Stimulated activated CD8-positive, alpha-beta memory T cell treated with anti-CD3 and anti-CD28 coated beads, Interleukin-4, amount 100 ng/mL, for 1 hour (primary cell): ENCODE measurements at places on chromosomes 5 and 9.
A peak's percentile ranks its signal among the peaks of the same experiment; 100 is the strongest.

- DNase-seq = no peak
Observed at GRCh38 chr9:132408521-132408920, 1.5 kb upstream of the CFAP77 start.

DNA sequence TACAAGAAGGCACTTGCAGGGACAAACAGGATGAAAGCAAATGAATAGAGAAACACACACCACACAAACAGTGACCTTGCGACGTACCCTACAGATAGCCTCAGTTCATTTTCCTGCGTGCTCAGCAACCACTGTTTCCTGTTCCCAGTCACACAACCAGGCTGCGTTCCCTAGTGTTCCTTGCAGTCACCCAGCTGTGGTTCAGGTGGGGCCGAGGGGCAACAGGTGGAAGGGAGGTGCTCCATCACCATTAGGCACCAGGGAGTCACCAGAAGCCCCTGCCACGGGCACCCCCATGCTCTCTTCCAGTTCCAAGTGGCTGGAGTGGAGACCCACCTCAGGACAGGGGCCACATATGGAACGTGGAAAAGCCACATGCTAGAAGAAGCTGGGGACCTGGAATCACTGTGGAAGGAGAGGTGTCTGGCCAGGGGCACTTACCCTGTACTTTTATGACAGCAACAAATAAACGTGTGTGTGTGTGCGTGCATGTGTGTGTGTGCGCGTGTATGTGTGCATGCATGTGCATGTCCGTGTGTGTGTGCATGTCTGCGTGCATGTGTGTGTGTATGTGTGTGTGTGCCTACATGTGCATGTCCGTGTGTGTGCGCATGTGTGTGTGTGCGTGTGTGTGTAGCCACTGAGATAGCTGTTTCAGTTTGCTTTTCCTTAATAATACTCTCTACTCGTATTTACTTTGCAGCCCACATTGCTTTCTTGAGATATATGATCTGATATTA lies 18.8 kb upstream of the FCN2 start:
- no peak for DNase-seq

- no peak for DNase-seq
Observed at GRCh38 chr5:57450991-57451876, 31.4 kb downstream of the ACTBL2 start.

- DNase-seq = no peak
Observed at GRCh38 chr9:13443346-13444244, 164.1 kb upstream of the MPDZ start.

- DNase-seq = no peak
Observed at GRCh38 chr5:132250547-132250946, 6.9 kb upstream of the PDLIM4 start.

DNA sequence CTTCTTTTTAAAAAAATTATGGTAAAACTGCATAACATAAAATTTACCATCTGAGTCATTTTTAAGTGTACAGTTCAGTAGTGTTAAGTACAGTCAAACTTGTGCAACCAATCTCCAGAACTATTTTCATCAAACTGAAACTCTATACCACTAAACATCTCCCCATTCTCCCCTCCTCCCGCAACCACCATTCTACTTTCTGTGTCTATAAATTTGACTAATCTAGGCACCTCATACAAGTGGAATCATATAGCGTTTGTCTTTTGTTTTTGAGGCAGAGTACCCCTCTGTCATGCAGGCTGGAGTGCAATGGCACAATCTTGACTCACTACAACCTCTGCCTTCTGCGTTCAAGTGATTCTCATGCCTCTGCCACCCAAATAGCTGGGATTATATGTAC lies 24.0 kb upstream of the EBF1 start:
- no peak for DNase-seq

DNA sequence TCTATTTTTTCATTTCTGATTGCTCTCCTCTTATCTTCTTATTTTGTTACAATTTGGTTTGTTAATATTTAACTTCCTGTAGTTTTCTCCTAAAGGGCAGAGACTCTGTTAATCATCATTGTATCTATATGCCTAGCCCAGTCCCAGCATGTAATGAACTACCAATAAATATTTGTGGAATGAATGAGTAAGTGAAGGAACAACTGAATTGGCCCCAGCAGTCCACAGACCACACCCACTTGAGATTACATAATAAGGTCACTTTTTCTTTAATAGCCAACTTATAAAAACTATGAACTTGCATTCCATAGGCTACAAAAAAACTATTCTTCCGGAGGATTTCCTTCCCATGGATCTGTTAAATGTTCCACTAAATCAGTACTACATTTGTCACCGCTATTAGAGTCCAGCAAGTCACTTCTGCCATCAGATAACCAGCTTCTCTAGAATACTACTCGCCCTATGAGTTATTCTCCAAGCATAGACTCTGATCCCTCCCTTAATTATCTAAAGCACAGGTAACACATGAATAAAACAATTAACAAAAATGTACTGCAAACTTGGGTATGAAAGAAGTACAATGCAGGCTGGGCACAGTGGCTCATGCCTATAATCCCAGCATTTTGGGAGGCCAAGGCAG lies 27.5 kb upstream of the TNPO1 start:
- DNase-seq = no peak

GRCh38 chr9:117927354-117927753 lies 223.2 kb downstream of the TLR4 start:
- DNase-seq = no peak

DNA sequence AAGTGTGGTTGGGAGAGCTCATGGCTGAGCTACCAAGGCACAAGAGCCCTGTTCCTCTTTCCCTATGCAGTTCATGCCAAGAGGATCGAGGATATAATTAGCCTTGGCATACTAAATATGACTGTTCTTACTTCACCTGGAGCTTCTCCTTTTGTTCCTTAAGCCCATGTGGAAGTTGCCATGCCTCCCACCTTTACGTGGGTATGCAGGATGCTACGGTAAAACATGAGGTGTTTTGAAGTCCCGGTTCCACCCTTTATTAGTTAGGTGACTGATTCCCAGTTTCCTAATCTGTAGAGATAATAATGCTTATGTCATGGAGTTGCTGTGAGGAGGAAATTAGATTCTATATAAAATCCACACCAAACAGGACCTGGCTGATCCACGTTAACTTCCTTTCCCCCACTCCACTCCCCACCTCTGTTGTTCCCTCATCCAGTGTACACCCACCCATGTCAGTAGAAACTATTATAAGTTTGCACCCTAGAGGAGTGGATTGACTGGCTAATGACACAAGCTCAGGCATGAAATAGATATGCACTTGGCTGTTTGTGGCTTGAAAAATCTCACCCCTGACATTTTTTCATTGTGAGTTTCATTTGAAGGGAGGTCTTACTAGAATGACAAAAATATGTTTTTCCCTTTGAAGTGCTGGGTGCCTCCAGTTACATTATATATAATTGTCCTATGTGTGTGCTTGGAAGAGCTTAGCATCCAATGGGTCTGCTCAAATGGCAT lies 36.8 kb upstream of the SHOC1 start:
- no peak for DNase-seq

DNA sequence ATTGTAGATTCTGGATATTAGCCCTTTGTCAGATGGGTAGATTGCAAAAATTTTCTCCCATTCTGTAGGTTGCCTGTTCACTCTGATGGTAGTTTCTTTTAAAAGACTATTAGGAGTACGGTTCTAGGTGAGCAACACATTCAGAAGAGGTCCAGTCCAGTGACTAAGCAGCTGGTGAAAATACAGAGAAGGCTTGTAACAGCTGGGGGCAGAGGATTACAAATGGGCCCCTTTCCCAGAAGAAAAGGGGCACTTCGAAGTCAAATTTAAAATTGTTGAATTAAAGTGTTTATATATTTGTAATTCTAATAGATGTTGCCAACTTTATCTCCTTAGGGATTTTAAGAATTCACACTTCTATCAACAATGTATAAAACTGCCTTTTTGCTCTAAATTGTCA lies 720.5 kb downstream of the TLE4 start:
- no peak for DNase-seq

- no peak for DNase-seq
Observed at GRCh38 chr5:111077678-111078077, 6.2 kb downstream of the TSLP start.

- DNase-seq = no peak
Observed at GRCh38 chr9:128136816-128137793, 9.6 kb upstream of the PTGES2 start.

- DNase-seq = no peak
Observed at GRCh38 chr5:21818370-21818720, 1034.8 kb downstream of the CDH12 start.

- DNase-seq = no peak
Observed at GRCh38 chr9:81814794-81815464, 113.3 kb upstream of the SPATA31D4 start.

DNA sequence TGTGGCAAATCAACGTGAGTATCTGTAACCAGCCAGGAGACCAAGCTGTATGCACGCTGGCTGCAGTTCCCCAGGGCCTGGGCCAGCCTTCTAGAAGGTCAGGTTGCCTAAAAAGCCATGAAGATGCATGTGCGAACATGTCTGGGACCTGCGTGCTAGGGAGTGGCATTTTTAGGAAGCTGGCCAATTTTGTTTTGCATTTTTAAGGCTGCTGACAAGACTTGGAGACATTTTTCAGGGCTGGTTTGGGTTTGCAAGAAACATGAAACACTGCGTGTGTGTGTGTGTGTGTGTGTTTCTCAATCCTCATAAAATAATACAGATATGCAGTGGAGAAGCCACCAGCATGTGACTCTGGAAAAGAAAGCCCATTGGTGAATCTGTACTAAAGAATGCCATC lies 5.1 kb downstream of the TGFBI start:
- no peak for DNase-seq

DNA sequence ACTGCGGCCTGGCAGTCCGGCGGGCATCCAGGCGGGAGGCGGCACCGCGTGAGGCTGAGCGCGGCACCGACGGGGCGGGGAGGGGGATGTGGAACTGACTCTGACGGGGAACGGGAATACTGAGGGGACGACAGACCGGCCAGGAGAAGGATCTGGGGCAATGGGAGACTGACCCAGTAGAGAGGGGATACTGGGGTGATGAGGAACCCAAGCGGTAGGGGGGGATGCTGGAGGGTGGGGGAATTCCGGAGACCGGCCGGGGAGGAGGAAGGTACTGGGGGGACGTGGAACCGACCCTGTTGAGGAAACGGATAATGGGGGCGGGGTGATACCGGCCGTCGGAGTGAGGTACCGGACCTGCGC lies 423 bp downstream of the IPPK start:
- DNase-seq = peak; percentile 3

- DNase-seq = no peak
Observed at GRCh38 chr9:108430655-108431054, 425.1 kb downstream of the ACTL7B start.

DNA sequence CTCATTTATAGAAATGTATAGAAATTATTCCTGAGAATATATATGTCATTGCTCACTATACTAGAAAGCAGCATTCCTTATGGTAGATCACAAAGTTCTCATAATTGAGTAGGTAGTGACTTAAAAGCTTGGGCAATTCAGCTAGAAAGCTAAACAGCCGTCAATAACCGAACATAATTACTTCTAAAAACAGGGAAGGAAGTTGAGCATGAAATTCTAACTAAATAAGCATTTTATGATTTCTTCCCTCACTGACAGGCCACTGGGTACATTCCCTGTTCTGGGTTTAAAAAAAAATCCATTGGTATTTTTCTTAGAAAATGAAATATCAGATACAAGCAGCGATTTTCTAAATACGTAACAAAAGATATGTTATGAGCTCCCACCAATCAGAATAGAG lies 91.1 kb upstream of the DAB2 start:
- DNase-seq = no peak

DNA sequence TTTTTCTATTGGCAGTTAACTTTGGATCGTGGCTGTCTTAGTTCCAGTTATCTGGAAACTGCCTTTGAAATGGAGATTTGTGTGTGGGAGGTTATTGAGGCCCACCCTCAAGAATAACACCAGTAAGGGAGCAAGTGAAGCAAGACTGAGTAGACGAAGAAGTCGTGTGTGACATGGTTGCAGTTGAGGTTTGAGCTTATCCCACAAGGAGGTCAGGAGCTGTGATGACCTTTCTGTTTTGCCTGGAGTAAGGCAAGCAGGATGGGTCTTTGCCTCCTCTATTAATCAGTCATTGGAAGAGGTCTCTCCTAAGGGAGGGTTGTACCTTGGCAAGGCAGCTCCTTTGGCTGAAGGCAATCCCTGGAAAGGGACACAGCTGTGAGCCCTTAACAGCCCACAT lies 49.6 kb upstream of the CTXN3 start:
- DNase-seq = no peak

GRCh38 chr9:134738869-134739659 lies 97.5 kb downstream of the COL5A1 start:
- no peak for DNase-seq

DNA sequence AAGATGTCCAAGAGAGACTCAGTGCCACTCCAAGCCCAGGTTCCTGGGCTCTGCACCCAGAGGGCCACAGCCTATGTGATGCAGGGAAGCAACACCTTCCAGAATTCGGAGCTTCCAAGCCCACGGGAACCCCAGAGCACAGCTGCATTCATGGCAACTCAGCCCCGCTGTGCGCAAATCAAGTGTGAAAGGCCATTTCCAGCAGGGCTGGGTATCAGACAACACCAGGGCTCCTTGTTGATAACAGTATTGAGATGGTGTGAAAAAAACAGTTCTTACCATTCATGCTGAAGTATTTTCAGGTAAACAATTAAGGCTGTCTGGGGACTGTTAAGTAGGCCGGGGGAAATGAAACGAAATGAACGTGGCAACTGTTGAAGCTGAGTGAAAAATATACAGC lies 10.1 kb downstream of the ROR2 start:
- no peak for DNase-seq

DNA sequence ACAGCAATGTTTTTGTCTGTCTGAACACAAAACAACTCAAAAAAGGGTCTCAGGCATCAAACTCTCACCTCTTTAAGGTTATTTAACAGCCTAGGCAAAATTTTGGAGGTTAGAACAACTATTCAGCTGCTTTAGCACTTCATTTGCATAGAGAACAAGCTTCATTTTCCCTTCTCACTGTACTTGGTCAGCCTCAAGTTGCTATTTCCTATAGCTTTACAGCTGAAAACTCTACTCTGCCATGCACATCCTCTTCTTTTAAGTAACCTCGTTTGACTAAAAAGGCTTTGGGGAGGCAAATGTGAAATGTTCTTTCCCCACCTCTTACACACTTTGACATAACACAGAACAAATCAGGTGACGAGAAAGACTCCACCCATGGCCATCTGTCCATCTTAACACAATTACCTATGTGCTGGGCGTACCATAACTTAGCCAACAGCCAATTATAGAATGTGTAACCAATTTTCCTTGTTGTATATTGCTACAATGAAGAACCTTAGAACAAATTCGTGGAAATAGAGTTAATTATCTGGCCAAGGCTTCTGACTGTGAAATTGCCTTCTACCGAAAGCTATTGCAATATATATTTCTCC lies 195.7 kb downstream of the DCP2 start:
- DNase-seq = no peak

DNA sequence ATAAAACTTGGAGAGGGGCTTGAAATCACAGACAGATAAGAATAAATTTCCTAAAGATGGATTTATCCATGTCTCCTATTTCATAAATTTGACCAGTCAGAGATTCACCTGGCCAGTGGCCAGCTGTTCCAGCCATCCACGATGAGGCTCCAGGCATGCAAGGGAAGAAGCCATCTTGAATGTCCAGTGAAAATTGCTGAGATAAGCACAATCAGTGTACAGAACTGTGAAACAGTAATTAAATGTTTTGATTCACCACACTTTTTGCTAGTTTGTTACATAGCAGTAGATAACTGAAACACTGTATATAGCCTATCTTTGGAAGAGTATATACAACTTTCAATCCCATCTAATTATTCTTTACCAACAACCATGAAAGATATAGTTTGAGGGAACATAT lies 163.5 kb downstream of the HINT1 start:
- DNase-seq = no peak
